ENCODE measurements at places on chromosomes 11 and 22.

GRCh38 chr11:72141066-72141465 lies 5.5 kb downstream of the FOLR3 start:
- DNase-seq: no peak

DNA sequence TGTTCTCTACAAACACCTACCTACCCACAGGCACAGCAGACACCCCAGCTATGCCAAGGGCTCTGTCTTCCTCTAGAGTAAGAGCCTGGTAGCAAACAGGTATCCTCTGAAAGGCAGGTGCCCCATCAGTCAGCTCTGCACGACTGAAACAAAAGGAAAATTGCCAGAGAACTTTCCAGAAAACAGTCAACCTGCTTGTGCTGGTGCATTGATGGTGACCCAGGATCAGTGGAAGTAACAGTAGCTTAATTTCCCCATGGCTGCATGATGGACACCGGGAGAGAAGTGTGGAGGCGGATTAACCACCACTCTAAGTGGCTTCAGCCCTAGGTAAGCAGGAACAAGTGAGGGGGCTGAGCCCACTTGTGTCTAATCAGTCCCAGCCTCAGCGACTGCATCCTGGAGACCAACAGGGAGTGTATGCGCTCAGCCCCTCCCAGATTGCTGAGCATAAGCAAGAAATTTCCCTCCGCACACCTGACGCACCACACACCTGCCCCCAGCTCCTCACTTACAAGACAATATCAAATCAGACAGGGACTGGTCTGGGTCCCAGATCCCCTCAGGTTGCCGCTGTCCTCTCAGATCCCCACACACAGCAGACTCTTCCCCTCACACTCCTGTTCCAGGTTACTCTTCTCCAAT lies 70.7 kb upstream of the IGLL5 start:
- no peak for DNase-seq

DNA sequence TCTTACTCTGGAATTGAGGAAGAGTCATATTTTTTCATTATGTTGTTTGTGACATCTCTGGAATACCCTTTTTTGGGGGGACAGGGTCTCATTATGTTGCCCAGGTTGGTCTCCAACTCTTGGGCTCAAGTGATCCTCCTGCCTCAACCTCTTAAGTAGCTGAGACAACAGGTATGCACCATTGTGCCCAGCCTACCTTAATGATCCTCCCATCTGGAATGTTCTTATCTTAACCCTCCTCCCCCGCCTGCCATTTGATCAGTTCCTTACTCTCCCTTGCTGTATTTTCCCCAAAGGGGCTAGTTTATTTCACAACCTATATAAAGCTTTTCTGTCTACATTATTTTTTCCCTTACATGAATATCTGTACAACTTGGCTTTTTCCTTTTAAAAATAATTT lies 594.7 kb downstream of the METTL15 start:
- no peak for DNase-seq

DNA sequence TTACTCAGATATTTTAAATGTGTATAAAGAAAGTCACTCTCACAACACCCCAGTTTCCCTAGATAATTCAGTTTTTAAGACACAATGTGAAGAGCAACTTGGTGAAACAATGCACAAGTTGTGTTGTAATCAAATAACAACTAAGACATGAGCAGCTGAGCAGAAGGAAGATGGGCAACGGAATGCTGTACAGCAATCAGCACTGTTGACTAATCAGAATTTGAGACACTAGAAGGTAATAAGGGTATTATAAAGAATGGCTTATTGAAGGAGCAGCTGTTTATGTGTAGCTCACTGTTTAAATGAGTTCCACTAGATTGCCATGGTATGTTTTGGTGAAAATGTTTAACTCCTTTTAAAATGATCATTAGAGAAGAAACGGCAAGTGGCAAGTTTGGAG lies 60.1 kb downstream of the SOX6 start:
- no peak for DNase-seq

GRCh38 chr11:17452668-17453067 lies 24.0 kb downstream of the ABCC8 start:
- no peak for DNase-seq

- no peak for DNase-seq
Observed at GRCh38 chr22:25064894-25065560, 112.5 kb downstream of the KIAA1671 start.

DNA sequence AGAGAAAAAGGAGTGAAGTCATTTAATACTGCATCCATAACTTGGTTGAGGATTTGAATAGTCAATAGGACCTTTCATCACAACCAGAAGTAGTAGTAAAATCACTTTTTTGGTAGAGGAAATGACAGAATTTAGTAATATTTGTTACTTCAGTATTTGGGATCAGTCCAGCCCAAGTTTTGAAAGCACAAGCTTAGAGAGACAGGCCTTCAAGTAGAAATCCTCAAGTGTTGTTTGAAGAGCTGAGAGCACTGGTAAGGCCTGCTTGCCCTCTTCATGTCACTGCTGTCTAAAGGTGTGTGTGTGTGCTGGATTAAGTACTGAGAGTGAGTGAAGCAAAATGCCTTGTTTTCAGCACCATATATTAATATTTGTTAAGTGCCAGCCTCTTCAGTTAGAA lies 137.3 kb downstream of the WNT11 start:
- DNase-seq: no peak
